ENCODE measurements at places on chromosomes 5 and 9.

DNA sequence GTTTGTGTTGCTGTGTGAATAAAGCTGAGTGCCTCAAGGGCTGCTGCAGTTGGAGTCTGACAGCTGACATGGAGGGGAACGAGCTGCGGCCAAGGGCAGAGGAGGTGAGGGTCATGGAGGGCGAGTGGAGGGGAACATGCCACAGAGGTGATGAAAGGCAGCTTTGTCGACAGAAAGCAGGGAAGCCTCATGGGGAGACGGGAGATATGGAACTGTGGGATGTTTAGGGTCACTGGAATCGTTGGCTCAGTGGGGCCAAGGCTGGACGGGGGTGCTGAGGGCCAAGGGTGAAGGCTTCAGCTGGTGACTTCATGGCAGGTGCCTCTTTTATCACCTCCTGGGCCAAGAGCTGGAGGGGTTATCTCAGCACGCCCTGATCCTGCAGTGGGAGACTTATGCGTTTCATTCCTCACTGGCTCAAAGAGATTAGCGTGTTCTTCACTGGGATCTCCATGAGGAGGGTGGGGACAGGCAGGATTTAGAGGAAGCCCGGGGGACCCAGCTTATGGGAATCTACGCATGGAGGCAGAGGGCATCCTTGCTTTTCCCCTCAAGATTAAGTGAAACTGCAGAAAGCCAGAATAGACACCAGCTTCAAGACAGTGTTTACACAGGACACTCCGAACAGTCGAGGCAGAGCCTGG is 42.2 kb downstream of the FAM240B start:
- no peak for DNase-seq

DNA sequence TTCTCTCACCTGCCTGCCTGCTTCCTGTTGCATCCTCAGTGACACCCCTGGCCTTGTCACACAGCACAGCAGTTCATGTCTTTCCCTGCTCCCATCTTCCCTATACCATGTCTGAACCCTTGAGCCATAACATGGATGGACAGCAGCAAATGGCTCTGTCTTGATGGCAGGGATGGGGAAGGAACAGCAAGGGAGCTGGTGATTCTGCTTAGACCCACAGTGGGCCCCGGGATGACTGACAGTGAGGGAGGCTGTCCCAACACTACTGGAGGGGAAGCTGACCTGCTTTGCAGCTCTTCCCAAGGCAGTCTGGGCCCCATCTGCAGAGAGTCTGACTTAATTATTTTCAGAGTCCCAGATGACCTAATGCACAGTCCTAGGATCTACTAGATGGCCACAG is 48.2 kb downstream of the MARCHF3 start:
- DNase-seq: no peak

- DNase-seq: no peak
Observed at GRCh38 chr5:132867046-132867451, 607 bp downstream of the UQCRQ start.

- DNase-seq: no peak
Observed at GRCh38 chr5:136242136-136242535, 49.2 kb upstream of the SMIM32 start.

DNA sequence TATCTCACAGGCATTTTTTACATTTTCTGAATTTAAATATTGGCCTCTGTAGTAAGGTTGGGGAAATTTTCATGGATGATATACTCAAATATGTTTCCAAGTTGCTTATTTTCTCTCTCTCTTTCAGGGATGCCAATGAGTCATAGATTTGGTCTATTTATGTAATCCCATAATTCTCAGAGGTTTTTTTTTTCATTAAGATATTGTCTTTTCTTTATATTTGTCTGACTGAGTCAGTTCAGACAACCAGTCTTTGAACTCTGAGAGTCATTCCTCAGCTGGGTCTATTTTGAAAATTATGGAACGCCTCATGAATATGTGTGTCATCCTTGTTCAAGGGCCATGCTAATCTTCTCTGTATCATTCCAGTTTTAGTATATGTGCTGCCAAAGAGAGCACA is 223.2 kb downstream of the PCSK1 start:
- DNase-seq: no peak

GRCh38 chr9:136516191-136516654 is 29.6 kb downstream of the NOTCH1 start:
- DNase-seq: no peak

- DNase-seq: no peak
Observed at GRCh38 chr9:116325924-116326323, 172.3 kb downstream of the PAPPA start.

- DNase-seq: no peak
Observed at GRCh38 chr9:31774571-31774970, 609.9 kb upstream of the ACO1 start.

DNA sequence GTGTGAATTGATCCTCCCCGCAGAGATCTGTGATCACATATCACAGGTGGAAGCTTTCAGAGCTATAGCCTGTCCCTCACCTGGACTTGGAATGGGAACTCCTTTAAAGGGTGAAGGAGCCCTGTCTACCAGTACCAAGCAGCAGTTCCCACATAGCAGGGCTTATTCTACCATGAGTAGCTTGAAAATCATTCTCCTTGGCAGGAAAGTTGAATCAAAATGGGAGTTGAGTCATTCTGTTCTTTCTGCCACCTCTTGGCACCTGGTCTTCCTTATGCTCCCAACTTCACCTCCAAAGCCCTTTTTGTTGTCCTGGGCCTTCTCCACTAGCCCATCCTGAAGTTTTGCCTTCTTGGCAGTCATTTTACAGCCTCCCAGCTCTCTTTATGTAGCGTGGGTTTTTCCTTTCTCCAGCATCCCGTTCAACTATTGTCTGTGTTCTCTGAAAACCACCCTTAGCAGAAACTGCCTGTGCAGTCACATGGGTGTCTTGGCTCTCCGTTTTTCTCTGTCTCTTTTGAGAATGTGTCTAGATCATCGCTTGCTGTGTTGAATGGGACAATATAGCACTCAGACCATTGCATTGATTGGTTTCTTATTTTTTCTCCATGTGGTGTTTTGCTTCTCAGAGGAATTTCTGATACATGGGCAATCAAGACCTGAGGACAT is 222.2 kb downstream of the AOPEP start:
- DNase-seq: no peak

- no peak for DNase-seq
Observed at GRCh38 chr5:34439601-34440000, 216.5 kb upstream of the RAI14 start.

- peak; percentile 18 for DNase-seq
Observed at GRCh38 chr9:24832307-24832706, 286.6 kb upstream of the IZUMO3 start.

DNA sequence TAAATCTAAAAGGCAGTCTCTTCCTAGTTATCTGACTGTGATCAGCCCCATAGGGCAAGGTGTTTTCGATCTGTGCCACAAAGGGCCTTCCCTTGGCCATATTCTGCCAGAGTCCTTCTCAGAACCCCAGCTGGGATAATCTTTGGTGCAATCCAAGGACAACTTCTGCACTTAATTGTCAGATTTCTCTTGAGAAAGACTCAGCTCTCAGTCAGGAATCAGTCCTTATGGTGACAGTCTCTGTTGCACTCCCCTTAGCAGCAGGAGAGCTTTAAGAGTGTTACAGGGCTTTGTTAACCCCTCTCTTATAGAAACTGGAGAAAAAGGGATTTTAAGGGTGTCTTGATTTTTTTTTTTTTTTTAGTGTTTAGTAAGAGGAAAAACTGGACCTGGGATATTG is 15.4 kb upstream of the RFX3 start:
- DNase-seq: no peak

GRCh38 chr9:87957839-87958238 is 16.5 kb downstream of the CDK20 start:
- DNase-seq: peak; percentile 39

DNA sequence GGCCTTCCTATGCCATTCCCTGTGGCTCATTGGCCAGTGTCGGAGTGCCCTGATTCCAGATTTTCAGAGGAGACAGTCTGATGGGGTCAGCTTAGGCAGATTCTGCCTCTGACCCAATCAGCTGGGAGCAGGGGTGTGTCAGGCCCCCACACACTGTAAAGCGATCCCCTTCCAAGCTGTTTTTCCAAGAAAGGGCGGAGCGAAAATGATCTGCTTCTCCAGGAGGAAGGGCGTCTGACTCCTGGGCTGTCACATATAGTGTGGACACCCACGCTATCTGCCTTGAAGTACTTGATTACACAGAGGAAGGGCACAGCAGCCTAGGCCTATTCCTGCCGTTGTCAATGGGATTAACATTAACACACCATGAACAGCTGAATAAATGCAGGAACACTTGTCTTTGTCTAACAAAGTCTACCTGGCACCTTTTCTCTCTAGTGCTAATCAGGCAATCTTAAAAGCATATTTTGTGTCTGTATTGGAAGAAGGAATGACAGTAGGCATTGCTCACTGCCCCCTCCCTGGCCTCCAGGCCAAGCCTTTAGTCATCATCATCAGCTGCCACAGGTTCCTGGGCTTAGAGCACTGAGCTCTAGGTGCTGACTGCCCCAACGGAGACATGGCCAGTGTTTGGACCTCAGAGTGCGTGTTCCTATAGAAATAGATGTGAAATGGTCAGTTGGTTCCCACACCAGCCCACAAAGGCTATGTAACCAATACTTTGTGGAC is 218.7 kb downstream of the MELK start:
- DNase-seq: no peak

- no peak for DNase-seq
Observed at GRCh38 chr5:120080781-120081180, 383.3 kb upstream of the PRR16 start.

- DNase-seq: no peak
Observed at GRCh38 chr9:102054811-102055210, 316.4 kb upstream of the GRIN3A start.

DNA sequence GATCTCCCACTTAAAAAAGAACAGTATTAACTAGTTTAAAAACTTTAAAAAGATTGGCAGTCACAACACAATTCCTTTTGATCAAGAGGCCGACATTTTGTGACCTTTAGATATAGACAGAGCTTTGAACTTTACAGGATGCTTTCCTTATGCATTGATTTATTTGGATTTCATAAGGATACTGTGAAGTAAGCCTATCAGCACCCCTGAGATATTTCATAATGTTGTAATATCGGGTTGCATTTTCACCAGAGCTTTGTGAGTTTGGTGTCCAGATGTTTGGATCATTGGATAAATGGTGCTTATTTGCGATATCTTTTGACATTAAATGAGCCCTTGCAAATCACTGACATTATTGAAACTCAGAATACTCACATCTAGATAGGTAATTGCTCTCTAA is 7.7 kb downstream of the PALM2AKAP2 start:
- DNase-seq: no peak

- DNase-seq: no peak
Observed at GRCh38 chr5:91434348-91434747, 51.2 kb upstream of the ARRDC3 start.

Data from Jurkat, Clone E6-1 (cell line).